H9 (cell line): ENCODE measurements at places on chromosomes 12 and 14. TPM values are rescaled to one million over a fixed set of nuclear protein-coding genes. Genes with fewer than 3 reads are reported as not detected.
A peak's percentile ranks its signal among the peaks of the same experiment; 100 is the strongest.

GRCh38 chr12:2501464-2502191 is 293.1 kb upstream of the FKBP4 start:
- no peaks in the 10 kb centered on the region for H3K36me3 ChIP-seq
- no peaks in the 10 kb centered on the region for H3K4me1 ChIP-seq
- no peaks in the 10 kb centered on the region for H3K27me3 ChIP-seq
- no peak for DNase-seq

DNA sequence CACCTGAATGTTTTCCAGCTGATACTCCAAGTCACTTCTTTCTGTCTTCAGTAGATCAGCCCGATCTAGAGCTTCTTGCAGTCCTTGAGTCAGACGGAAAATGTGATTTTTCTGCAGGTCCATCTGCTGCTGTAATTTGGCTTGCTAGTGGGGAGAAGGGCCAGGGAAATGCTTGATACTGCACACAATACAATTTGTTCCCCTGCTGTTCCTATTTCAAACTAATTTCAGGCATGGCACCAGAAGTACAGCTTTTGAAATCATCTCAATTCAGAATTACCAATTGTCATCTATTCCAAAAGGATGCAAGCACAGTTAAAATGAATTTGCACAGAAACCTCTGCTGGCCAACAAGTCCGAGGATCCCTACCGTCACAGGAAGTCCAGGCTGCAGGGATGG is 53.4 kb downstream of the PRKAB1 start:
- no peaks in the 10 kb centered on the region for H3K4me1 ChIP-seq
- no peak overlapping the region for H3K27ac ChIP-seq
- no peak for DNase-seq

- H3K4me1 ChIP-seq: no peaks in the 10 kb centered on the region
- DNase-seq: no peak
- no peaks in the 10 kb centered on the region for H3K27me3 ChIP-seq
- H3K4me3 ChIP-seq: no peak overlapping the region
Observed at GRCh38 chr12:77847680-77848431, 17.2 kb downstream of the NAV3 start.

HCAR1 gene
- 0.07 TPM in 2 replicates for total RNA-seq

GRCh38 chr12:95213928-95214327 is 3.3 kb downstream of the FGD6 start:
- no peak overlapping the region for H3K27ac ChIP-seq
- H3K36me3 ChIP-seq: peaks cover 3% of the 10 kb centered on the region
- H3K4me3 ChIP-seq: no peak overlapping the region
- H3K27me3 ChIP-seq: no peaks in the 10 kb centered on the region

DNA sequence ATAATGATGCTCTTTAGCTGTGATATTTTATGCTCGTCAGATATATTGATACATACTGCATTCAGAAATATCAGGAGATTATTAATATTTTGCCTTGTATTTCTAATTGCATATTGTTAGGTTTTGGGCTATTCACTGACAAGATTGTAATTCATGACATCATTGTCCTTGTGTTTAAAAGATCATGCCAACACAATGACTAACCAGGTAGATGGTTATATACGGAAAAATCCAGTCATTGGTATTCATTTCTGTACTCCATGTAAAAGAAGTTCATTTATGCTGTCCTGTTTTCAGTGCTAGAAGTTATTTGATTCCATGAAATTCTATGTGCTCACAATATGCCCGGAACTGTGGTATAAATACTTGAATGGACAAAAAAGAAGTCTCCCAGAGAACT is 107.5 kb downstream of the KITLG start:
- H3K27me3 ChIP-seq: no peaks in the 10 kb centered on the region
- H3K27ac ChIP-seq: no peak overlapping the region
- peaks cover 14% of the 10 kb centered on the region for H3K36me3 ChIP-seq
- H3K4me1 ChIP-seq: no peaks in the 10 kb centered on the region

DNA sequence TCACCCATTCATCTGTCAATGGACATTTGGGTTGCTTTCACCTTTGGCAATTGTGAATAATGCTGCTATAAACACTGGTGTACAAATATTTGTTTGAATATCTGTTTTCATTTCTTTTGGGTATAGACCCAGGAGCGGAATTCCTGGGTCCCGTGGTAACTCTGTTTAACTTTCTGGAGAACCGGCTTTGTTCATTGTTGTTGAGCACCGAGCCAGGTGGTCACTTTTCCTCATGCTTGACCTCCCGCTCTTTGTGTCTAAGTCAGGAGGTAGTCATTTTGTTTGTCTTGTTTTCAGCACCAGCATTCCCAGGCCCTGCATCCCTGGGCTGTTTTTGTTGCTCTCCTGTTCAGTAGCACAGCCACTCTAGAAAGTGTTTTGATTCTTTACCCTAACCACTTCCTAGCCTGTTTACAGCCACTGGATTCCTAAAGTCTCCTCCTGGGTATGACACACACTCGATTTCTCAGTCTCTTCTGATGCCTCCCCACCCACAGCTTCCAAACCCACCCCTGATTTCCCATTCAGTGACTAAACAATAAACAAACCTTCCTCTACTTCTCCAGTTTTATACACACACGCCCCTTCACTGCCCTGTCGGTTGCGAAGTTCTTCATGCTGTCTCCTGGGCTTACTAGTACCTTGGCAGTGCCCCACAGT is 37.9 kb downstream of the B4GALNT3 start:
- no peak overlapping the region for H3K4me3 ChIP-seq
- H3K36me3 ChIP-seq: peaks cover 3% of the 10 kb centered on the region; the same call in 1 of the 2 replicates
- H3K27me3 ChIP-seq: no peaks in the 10 kb centered on the region
- peaks cover 7% of the 10 kb centered on the region; the same call in 1 of the 2 replicates for H3K4me1 ChIP-seq
- peak; percentile 21 for DNase-seq
- H3K27ac ChIP-seq: no peak overlapping the region

DNA sequence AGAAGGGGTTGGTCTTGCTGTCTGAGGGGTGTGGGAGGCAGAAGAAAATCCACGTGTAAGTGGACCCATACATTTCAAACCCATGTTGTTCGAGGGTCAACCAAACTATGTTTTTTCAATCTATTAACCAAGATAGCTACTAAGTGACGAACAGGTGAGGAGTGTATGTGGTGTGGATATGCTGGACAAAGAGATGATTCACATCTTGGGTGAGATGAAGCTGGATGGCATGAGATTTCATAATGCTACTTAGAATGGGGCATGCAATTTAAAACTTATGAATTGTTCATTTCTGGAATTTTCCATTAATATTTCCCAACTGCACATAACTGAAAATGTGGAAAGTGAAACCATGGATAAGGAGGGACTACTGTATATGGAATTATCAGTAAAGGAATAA is 17.9 kb upstream of the KTN1 start:
- H3K4me3 ChIP-seq: no peak overlapping the region
- H3K36me3 ChIP-seq: no peaks in the 10 kb centered on the region
- no peak for DNase-seq
- no peaks in the 10 kb centered on the region for H3K27me3 ChIP-seq
- no peaks in the 10 kb centered on the region for H3K4me1 ChIP-seq

FIGNL2 gene
- 19.5 and 19.7 TPM in 2 replicates for total RNA-seq

GRCh38 chr12:92029902-92030586 is 115.6 kb downstream of the BTG1 start:
- H3K4me1 ChIP-seq: no peaks in the 10 kb centered on the region; the same call in 1 of the 2 replicates
- no peak overlapping the region for H3K27ac ChIP-seq
- DNase-seq: no peak
- no peaks in the 10 kb centered on the region for H3K27me3 ChIP-seq
- H3K4me3 ChIP-seq: no peak overlapping the region

DNA sequence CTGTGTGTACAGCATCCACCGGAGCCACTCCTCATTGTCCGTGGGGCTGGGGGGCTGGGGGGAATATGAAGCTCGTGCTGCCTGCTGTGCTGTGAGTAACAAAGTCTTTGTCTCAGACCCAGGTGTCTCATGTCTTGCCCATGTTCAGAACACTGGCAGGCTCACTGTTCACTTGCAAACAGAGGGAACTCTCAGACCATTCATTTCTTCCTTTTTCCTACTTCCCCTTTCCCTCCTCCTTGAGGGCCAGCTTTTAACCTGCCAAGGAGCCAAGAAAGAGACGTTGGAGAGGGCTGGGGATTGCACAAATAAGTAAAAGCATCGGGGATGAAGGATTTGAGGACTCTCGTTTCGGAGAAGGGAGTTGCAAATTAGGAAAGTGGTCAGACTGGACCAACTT is 21.6 kb downstream of the GPR132 start:
- H3K4me1 ChIP-seq: no peaks in the 10 kb centered on the region
- no peaks in the 10 kb centered on the region for H3K27me3 ChIP-seq
- H3K4me3 ChIP-seq: no peak overlapping the region
- H3K36me3 ChIP-seq: no peaks in the 10 kb centered on the region
- no peak overlapping the region for H3K27ac ChIP-seq

- no peak overlapping the region for H3K4me3 ChIP-seq
- H3K27ac ChIP-seq: no peak overlapping the region
- H3K36me3 ChIP-seq: peaks cover 13% of the 10 kb centered on the region
Observed at GRCh38 chr14:101518611-101519473, 42.5 kb upstream of the DIO3 start.

PTPRR gene
- 0.22 and 0.24 TPM in 2 replicates for total RNA-seq

CLEC9A gene
- total RNA-seq: not detected in 2 replicates

GRCh38 chr12:71191509-71192196 is 33.9 kb upstream of the TSPAN8 start:
- H3K27me3 ChIP-seq: no peaks in the 10 kb centered on the region
- peaks cover 3% of the 10 kb centered on the region; the same call in 1 of the 2 replicates for H3K4me1 ChIP-seq
- no peak overlapping the region for H3K27ac ChIP-seq
- H3K36me3 ChIP-seq: no peaks in the 10 kb centered on the region
- no peak overlapping the region for H3K4me3 ChIP-seq
- no peak for DNase-seq

PIP4K2C gene
- 37.1 and 40.7 TPM in 2 replicates for total RNA-seq

SLC24A4 gene
- total RNA-seq: 0.22 and 0.24 TPM in 2 replicates

GRCh38 chr14:44420226-44420625 is 86.9 kb downstream of the FSCB start:
- no peak for DNase-seq
- no peaks in the 10 kb centered on the region for H3K27me3 ChIP-seq
- H3K4me3 ChIP-seq: no peak overlapping the region
- H3K4me1 ChIP-seq: no peaks in the 10 kb centered on the region
- no peak overlapping the region for H3K27ac ChIP-seq

- H3K27ac ChIP-seq: no peak overlapping the region
- peak overlapping the region; percentile 91 for H3K4me3 ChIP-seq
- peak; percentile 58 for DNase-seq
Observed at GRCh38 chr12:65825507-65826352, 1.4 kb downstream of the HMGA2 start.

DNA sequence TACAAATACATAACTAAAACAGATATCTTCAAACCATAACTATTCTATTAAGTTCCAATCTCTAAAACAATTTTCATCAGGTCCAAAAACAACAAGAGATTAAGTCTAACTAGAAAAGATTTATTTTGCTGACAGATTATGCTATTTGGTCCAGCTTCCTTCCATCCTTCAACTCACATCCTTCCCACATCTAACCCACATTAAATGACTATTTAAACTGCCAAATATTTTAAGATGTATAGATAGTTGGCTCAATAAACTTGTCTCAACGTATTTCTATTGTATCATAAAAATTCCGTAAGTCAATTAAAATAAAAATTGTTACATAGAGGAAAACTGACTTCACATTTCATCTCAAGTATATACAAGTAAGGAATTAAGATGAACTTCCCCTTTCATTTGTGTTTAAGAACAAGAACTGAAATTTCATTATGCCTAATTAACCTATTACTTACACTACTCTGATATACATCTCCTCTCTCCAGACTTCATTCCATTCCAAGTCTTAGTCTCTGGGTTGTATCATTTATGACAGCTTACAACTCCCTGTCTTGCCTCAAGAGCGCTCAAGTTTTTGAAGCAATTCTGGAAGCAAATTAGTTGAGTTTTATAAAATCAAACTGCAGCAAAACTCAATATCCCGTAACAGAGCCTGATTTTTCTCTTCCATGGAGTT is 25.4 kb downstream of the PAWR start:
- no peaks in the 10 kb centered on the region for H3K27me3 ChIP-seq
- no peak overlapping the region for H3K4me3 ChIP-seq
- H3K36me3 ChIP-seq: peaks cover 54% of the 10 kb centered on the region
- no peaks in the 10 kb centered on the region for H3K4me1 ChIP-seq
- H3K27ac ChIP-seq: no peak overlapping the region
- DNase-seq: no peak

DNA sequence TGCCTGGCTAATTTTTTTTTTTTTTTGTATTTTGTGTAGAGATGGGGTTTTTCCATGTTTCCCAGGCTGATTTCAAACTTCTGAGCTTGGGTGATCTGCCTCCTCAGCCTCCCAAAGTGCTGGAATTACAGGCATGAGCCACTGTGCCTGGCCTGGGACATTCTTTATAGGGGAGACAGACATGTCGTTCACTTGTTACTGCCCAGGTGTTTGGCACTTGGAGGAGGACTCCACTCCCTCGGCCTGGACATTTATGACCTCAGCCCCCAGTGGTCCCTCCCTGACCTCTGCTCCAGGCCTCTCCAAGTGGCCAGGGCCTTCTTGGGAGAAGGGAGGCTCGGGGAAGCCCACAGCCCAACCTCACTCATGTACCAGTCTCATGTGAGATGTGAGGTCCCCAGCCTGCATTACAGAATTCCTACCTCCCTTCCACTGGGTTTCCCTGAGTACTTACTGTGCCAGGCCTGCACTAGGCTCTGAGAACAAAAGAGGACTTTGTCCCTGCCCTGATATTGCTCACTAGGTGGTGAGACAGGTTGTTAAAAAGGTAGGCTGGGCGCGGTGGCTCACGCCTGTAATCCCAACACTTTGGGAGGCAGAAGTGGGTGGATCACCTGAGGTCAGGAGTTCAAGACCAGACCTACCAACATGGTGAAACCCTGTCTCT is 9.7 kb upstream of the POP5 start:
- H3K36me3 ChIP-seq: no peaks in the 10 kb centered on the region
- no peak for DNase-seq
- no peak overlapping the region for H3K4me3 ChIP-seq
- no peak overlapping the region for H3K27ac ChIP-seq

PMCH gene
- total RNA-seq: not detected in 2 replicates

DNA sequence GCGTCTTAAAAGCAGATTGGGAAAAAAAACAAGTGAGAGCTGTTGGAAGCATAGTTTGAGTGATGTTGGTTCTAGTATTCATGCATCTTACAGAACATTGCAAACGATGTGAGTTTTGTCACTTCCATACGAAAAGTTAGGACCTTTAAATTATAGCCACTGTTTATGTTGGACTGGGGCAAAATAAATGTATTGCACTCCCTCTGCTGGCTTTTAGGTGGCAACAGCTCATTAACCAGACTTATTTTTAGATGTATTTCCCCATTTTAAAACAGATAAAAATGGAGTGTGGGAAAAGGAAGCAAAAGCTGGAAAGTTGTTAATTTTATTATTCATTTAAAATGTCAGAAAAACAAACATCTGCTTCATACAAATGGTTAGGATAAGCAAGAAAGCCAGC is 111.9 kb downstream of the LGR5 start:
- no peaks in the 10 kb centered on the region for H3K36me3 ChIP-seq
- H3K27ac ChIP-seq: no peak overlapping the region
- no peaks in the 10 kb centered on the region; the same call in 1 of the 2 replicates for H3K27me3 ChIP-seq
- no peak overlapping the region for H3K4me3 ChIP-seq

GRCh38 chr14:53043027-53043581 is 92.3 kb upstream of the FERMT2 start:
- H3K27me3 ChIP-seq: no peaks in the 10 kb centered on the region
- DNase-seq: no peak
- no peaks in the 10 kb centered on the region for H3K4me1 ChIP-seq
- H3K27ac ChIP-seq: no peak overlapping the region
- no peak overlapping the region for H3K4me3 ChIP-seq

SPIC gene
- total RNA-seq: not detected in 2 replicates

- no peak overlapping the region for H3K27ac ChIP-seq
- H3K4me3 ChIP-seq: no peak overlapping the region
- no peaks in the 10 kb centered on the region for H3K4me1 ChIP-seq
- no peak for DNase-seq
- no peaks in the 10 kb centered on the region for H3K36me3 ChIP-seq
Observed at GRCh38 chr14:100698666-100699448, 27.8 kb upstream of the DLK1 start.
